ENCODE measurements at places on chromosomes 2 and 18.

GRCh38 chr2:85753525-85754312 is at the start of gene ATOH8:
Gene ATOH8, plus strand, starts transcription at chr2:85753991. Its CDS starts 199 bp downstream, at chr2:85754190.
- no peak for DNase-seq

- no peak for DNase-seq
Observed at GRCh38 chr2:192047315-192048107, 147.2 kb downstream of the TMEFF2 start.

- DNase-seq: no peak
Observed at GRCh38 chr2:54377451-54377850, 78.7 kb upstream of the SPTBN1 start.

- DNase-seq: no peak
Observed at GRCh38 chr2:59706729-59707128, 846.7 kb downstream of the BCL11A start.

- no peak for DNase-seq
Observed at GRCh38 chr2:160371251-160372009, 122.2 kb downstream of the RBMS1 start.
